Stimulated activated CD8-positive, alpha-beta memory T cell treated with anti-CD3 and anti-CD28 coated beads, Interleukin-4, amount 100 ng/mL, for 1 hour (primary cell): ENCODE measurements at places on chromosomes 5 and 9.

- no peak for DNase-seq
These were observed 27.0 kb upstream of the TMOD1 start for GRCh38 chr9:97474372-97474925.

GRCh38 chr5:88145221-88145610 lies 123.4 kb downstream of the TMEM161B start:
- no peak for DNase-seq

GRCh38 chr5:157900644-157901043 lies 41.7 kb upstream of the CLINT1 start:
- no peak for DNase-seq

GRCh38 chr5:179802950-179803562 lies 3.6 kb downstream of the MGAT4B start:
- DNase-seq = no peak

DNA sequence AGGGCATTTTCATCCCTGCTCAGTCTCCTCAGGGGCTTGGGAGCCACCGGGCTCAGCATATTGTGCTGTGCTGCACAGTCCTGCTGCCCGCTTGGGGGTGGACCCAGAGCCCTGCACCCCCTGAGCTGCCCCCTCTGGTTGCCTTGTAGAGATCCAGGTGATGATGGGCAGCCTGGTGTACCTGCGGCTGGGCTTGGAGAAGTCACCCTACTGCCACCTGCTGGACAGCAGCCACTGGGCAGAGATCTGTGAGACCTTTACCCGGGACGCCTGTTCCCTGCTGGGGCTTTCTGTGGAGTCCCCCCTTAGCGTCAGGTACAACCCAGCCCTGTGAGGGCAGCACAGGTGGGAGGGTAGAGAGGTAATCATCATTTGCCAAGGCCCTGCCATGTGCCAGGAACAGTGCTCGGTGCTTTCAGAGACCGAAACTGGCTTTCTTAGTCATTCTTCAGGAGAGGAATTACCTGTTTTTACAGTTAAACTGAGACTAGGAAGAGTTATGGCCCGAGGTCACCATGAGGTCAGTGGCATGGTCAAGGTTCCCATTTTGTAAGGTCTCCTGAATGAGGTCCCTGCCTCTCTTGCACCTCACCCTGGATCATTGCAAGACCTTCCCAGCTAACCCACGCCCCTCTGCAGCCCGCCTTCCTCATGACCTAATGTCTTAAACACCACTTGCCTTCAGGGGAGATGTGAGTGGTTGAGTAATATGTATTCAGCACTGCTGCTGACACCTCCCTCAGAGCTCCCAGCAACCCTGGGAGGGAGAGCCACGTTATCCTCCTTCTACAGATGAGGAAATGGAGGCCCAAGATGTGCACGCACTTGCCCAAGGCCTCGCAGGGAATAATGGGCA lies 7.5 kb downstream of the NHP2 start:
- peak; percentile 53 for DNase-seq

GRCh38 chr5:168364151-168364661 lies 72.8 kb downstream of the WWC1 start:
- DNase-seq = no peak

- DNase-seq = no peak
These were observed 1.9 kb upstream of the PCDH1 start for GRCh38 chr5:141879941-141880738.

- no peak for DNase-seq
These were observed 106.3 kb upstream of the GPBP1 start for GRCh38 chr5:57067597-57067924.

GRCh38 chr9:121326901-121327613 lies 43.0 kb downstream of the STOM start:
- DNase-seq = no peak

DNA sequence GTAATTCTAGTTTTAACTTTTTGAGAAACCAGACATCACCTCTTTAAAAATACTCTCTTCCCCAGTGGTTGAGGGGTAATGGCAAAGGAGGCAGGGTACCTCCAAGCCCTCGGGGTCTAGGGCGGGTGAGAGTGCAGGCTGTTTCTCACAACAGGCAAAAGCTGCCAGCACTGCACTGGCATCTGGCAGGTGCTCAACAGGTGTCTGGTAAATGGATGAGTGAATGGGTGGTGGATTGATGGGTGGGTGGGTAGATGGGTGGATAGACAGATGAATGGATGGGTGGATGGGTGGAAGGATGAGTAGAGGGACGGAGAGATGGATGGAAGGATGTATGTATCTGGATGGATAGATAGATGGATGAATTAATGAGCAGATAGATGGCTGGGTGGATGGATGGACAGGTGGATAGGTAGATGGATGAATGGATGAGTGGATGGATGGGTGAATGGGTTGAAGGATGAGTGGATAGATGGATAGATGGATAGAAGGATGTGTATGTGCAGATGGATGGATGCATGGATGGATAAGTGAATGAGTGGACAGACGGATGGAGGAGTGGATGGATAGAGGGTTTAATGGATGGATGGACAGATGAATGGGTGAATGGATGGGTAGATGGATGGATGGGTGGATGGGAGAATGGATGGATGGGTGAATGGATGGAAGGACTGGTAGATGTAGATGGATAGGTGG lies 84.6 kb downstream of the COL5A1 start:
- DNase-seq = no peak

DNA sequence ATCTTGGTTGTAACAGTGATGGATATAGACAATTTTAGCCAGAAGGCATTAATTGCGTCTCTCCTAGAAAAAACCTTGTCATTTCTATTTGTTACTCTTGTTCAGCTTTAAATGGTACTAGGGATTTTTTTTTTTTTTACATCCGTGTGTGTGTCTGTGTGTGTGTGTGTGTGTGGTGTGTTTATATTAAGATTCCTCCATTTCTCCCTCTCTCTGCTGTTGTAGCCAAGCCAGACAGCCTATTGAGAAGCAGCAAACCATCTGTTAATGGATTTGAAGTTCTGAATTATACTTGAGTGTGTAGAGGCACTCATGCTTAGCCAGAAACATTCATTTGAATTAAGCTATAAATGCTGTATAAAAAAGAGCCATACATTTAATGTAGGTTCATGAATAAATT lies 72.3 kb downstream of the SLF1 start:
- no peak for DNase-seq

GRCh38 chr5:116212225-116212624 lies 127.4 kb downstream of the COMMD10 start:
- DNase-seq = no peak

DNA sequence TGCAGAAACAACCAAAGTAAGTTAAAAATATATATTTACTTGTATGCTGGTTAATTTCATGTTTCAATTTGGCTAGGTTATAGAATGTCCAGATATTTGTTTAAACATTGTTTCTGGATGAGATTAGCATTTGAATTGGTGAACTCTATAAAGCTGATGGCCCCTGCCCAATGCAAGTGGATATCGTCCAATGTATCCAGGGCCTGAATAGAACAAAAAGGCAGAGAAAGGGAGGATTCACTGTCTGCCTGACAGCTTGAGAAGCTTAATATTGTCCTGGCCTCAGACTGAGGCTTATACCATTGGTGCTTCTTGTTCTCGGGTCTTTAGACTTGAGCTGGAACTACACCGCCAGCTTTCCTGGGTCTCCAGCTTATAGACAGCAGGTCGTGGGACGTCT lies 446.7 kb upstream of the ACTBL2 start:
- no peak for DNase-seq

DNA sequence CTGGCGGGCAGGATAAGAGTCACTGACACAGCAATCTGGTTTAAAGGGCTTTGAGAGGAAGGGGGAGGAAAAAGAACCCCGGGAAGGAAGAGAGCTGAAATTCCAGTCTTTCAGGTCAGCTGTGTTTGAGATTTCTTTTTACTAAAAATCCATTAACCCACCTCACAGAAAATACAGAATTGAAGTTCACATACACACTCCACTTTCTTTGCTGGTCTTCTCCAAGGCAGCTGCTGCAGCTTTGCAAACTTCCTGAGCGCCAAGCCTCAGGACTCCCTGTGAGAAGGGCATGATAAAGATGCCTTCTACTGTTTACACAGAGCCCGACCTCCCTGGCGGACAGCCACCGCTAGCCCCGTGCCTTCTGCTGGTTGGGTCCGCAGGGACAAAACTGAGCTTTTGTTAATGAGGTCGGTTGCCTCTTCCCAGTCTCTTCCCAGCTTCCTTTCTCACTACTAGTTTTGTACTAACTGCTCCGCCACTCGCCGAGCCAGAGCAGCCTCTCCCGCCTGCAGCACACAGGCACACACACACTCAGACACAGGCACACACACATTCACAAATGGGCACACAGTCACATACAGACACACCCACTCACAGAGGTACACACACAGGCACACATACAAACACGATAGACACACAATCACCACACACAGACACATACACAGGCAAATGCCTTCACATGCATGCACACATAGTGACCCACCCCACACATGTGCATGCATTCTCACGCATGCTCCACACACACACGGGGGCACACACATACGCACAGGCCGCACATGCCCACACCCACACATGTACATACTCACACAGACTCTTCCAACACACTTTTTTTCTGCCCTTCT lies at the start of gene FREM1:
FREM1 (minus strand) TSS at position 468 of the 845 bp plus-strand sequence. CDS start 41,451 bp downstream, outside the sequence.
- DNase-seq = no peak

GRCh38 chr5:82772281-82772680 lies 304.9 kb downstream of the TMEM167A start:
- DNase-seq = no peak

- DNase-seq = no peak
These were observed 77.3 kb upstream of the CTSL start for GRCh38 chr9:87648606-87649005.

DNA sequence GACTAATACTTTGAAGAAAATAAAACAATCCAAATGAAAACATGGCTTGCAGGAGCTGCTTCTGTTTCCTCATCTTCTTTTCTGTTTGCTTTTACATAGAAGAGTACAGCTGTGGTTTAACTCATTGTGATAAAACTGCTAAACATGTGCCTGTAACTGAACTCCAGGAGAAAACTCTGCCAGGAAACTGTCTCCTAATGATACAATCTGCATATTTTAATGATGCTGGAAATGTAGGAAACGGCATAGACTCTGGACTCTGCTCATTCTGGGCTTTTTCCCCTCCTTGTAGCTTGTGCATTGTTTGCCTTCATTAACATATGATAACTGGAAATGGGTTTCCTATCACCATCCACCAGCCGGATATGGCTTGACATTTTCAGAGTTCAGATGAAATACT lies 813.3 kb upstream of the WWC1 start:
- DNase-seq = no peak

- DNase-seq = no peak
These were observed 431.1 kb downstream of the DTWD2 start for GRCh38 chr5:118557251-118557661.

GRCh38 chr9:91285729-91286353 lies 75.9 kb downstream of the AUH start:
- no peak for DNase-seq

GRCh38 chr9:94627287-94627686 lies 12.0 kb downstream of the FBP1 start:
- no peak for DNase-seq

- DNase-seq = no peak
These were observed 11.9 kb upstream of the NHP2 start for GRCh38 chr5:178165581-178165980.

GRCh38 chr5:113081881-113082546 lies 105.4 kb downstream of the DCP2 start:
- no peak for DNase-seq

DNA sequence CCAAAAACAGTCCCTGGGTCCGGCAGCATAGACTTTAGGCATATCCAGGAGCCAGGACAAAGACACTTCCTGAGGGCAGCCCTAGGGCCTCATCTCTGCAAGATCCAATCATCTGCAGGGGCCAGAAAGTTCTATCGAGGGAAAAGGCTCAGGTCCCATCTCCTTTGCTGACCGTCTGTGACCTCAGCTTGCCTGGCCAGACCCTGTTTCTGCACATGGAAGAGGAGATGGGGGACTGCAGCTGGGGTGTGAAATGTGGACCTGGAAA lies 51.0 kb upstream of the FCN1 start:
- no peak for DNase-seq

DNA sequence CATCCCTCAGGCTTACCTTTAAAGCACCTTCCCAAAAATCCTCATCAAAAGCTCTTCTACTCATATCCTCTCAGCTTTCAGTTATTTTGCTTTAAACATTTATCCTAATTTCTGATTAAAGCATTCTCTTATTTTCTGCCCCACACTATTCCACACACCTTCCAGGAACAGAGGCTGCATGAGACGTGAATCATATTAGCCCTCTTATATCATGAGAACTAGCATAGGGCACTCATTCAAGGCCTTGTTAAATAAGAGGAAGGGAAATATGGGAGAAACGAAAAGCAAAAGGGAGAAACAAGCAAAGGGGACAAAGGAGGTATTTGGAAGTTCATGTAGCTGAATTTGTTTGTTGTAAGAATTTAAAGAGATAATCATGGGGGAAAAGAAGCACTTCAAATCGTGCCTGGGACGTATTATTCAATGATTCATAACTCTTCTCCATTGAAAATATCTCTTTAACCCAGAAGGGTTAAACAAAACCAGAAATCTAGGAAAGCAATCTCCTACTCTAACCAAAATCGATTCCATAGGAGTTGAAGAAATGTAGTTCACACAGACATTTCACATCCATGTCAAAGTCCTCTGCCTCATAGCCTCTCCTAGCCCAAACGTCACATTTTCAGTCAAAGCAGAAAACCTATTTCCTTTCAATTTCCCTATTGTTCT lies 4.1 kb downstream of the ALDH1A1 start:
- DNase-seq = no peak
